Omental fat pad (tissue), 4 donors: ENCODE measurements at places on chromosomes 5 and 9.

- DNase-seq = no peak
These were observed 5.7 kb upstream of the ADRB2 start for GRCh38 chr5:148820461-148821395.

GRCh38 chr5:142390334-142390733, 65.5 kb upstream of the SPRY4 start:
- DNase-seq = no peak

- peak; percentile 47 for DNase-seq
These were observed 9.2 kb downstream of the KLF4 start for GRCh38 chr9:107480386-107480789.

- no peak for DNase-seq
These were observed 149.4 kb upstream of the TARS1 start for GRCh38 chr5:33291216-33292000.

DNA sequence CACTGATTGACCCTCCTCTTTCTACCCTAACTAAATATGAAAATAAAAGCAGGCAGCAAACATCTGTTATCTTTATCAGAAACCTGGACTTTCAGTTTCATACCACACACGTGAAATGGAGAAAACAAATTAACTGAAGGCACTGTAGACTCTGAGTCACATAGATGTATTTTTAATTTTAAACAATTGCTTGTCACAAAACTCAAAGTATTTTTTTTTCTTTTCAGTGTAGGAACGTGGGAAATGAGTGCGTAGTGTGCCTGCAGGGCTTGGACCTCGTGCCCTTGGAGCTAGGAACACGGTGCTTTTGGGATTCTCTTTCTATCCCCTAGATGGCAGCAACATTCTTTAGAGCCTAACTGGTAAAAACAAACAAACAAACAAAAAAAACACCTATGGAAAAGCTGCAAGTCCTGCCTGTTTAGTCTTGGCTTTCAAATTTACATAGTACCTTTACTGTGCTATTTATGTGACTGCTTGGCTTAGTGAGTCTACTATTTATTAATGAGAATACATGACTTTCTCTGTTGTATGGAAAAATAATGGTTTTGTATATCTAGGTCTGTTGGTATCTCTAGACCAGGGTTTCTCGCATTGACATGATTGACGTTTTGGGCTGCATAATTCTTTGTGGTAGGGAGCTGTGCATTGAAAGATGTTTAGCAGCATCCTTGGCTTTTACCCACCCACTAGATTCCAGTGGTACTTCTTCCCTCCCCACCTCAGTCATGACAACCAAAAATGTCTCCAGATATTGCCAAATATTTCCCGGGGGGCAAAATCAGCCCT, 16.8 kb upstream of the ACTBL2 start:
- DNase-seq = no peak

GRCh38 chr5:1141834-1142233, 30.0 kb upstream of the SLC12A7 start:
- no peak for DNase-seq

- DNase-seq = no peak
These were observed 143.0 kb downstream of the SPOCK1 start for GRCh38 chr5:137356127-137356526.

- no peak for DNase-seq
These were observed 249.1 kb downstream of the GADD45G start for GRCh38 chr9:89853931-89854330.

DNA sequence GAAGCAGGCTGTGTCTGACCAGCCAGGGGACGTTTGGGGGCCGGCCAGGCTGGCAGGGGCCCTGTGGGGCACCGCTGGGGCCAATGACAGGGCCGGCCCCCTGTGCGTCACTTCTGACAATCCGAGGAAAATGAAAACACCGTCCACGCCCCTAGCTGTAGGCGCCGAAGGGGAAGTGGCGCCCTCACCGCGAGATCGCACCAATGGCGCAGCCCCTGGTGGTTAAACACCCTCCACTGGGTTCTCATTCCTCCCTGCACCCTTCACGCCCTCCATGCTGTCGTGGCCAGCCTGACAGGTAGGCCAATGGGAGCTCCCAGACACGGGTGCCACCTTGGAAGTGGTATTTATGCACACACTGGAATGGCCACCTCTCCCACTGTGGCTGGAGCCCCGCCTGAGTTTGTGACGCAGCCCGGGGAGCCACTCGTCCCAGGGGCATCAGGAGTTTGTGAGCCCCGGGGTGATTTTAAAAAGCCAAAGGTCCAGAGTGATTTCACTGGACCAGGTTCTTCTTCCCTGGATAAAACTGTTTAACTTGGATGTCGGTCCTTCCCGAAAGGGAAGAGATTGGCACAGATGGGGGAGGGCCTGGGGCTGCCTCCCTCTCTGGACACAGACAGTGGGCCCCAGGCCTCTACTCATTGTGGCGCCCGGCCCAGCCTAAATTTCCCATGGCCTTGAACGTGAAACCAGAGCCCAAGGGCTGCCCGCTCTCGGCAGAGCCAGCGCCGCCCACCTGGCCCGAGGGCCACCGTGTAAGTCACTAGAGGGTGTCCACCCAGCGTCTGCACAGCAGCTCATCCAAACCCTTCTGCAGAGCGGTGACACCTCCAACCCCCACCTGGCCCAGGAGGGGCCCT, 49.7 kb downstream of the NKD2 start:
- no peak for DNase-seq

GRCh38 chr9:29449306-29449705, 1876.0 kb upstream of the C9orf72 start:
- no peak for DNase-seq

DNA sequence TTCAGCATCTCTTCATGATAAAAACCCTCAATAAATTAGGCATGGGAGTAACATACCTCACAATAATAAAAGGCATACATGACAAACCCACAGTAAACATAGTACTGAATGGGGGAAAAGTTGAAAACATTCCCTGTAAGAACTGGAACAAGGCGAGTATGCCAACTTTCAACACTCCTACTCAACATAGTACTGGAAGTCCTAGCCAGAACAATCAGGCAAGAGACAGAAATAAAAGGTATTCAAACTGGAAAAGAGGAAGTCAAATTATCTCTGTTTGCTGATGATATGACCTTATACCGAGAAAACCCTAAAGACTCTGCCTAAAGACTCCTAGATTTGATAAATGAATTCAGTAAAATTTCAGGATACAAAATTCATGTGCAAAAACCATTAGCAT, 167.6 kb downstream of the TMEM38B start:
- no peak for DNase-seq

GRCh38 chr9:119938871-119939270, 569.6 kb upstream of the BRINP1 start:
- no peak for DNase-seq

GRCh38 chr5:44546286-44546685, 157.1 kb upstream of the FGF10 start:
- DNase-seq = no peak

- peak; percentile 70 for DNase-seq
These were observed 71.9 kb upstream of the RANBP3L start for GRCh38 chr5:36373527-36374086.

GRCh38 chr9:72363236-72363635, 1.8 kb downstream of the ZFAND5 start:
- DNase-seq = no peak

DNA sequence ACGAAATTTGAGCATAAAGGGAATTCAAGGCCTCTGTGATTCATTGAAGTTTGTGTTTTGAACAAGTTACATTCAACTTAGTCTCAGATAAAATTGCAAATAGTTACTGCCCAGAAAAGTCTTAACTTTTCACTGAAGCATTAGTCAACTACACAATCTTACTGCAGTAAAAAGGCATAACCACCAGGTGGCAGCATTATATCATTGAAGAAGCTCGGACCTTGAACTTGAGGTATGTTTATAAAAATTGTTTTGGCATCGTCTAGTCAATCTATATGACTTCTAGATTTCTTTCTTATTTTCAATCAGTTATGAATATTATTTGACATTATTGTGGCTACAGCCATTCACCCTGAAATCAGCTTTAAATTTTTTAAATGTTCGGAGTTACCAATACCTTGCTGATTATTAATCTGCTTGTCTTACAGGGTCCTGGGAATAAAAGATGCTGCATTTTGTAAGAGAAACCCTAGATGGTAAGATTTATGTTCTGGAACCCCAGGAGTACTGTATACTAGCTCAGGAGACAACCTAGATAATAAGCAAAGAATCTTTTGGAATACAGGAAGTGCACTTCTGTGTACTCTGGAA, 83.9 kb upstream of the GRAMD2B start:
- no peak for DNase-seq

GRCh38 chr9:20941174-20941690, 90.2 kb downstream of the HACD4 start:
- DNase-seq = no peak

- DNase-seq = no peak
These were observed 143.7 kb upstream of the WWC1 start for GRCh38 chr5:168147568-168148360.

GRCh38 chr5:119316906-119317305, 38.9 kb upstream of the TNFAIP8 start:
- no peak for DNase-seq

DNA sequence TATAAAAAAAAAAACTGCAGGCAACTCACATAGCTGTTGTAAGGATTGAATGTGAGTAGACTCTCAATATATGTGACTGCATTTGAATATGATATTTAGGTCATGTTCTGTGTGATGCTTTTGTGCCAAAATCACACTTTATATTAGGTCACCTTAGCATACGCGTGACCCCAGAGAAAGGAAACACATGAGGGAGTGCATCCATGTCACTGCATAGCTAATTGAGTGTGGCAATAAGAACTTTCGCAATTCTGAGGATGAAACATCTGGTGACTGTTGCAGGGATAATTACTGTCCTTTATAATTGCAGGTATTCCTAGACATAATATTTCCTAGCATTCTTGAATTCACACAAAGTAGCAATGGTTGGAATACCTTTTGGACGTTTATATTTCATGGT, 459.5 kb upstream of the KLF4 start:
- DNase-seq = no peak
